Bronchial smooth muscle cell (primary cell): ENCODE measurements at places on chromosomes 4 and X. TPM values are rescaled to one million over a fixed set of nuclear protein-coding genes. Genes with fewer than 3 reads are reported as not detected.

FGD1 gene
- 3.1 and 3.6 TPM in 2 replicates for total RNA-seq

PCSK1N gene
- 0.09 and 0.16 TPM in 2 replicates for total RNA-seq

SPATA4 gene
- total RNA-seq: 0.16 TPM in 1 of 2 replicates, not detected in the other

GLUD2 gene
- total RNA-seq: 1.6 and 1.8 TPM in 2 replicates

LONRF3 gene
- total RNA-seq: 0.16 and 0.17 TPM in 2 replicates

REELD1 gene
- total RNA-seq: not detected in 2 replicates

ARMCX4 gene
- 5.7 and 5.8 TPM in 2 replicates for total RNA-seq

STARD8 gene
- 5.2 TPM in 2 replicates for total RNA-seq

SPACA5 gene
- total RNA-seq: not detected in 2 replicates

POU4F2 gene
- total RNA-seq: not detected in 2 replicates

USP27X gene
- 3.0 and 3.6 TPM in 2 replicates for total RNA-seq

PABPC5 gene
- 1.6 and 2.7 TPM in 2 replicates for total RNA-seq

JAKMIP1 gene
- not detected in 2 replicates for total RNA-seq

KLB gene
- total RNA-seq: not detected in 2 replicates

ZXDA gene
- total RNA-seq: 3.6 and 4.4 TPM in 2 replicates

SULT1B1 gene
- 0.32 TPM in 1 of 2 replicates, not detected in the other for total RNA-seq

PFKFB1 gene
- 0.16 TPM in 1 of 2 replicates, not detected in the other for total RNA-seq

NDST3 gene
- total RNA-seq: 0.16 TPM in 1 of 2 replicates, not detected in the other

DCAF12L1 gene
- total RNA-seq: not detected in 2 replicates

MTTP gene
- under 0.01 TPM in 1 of 2 replicates, not detected in the other for total RNA-seq

PHEX gene
- total RNA-seq: 0.95 and 1.9 TPM in 2 replicates

UGT2B15 gene
- total RNA-seq: not detected in 2 replicates

RIPPLY1 gene
- not detected in 2 replicates for total RNA-seq

TEX13B gene
- not detected in 2 replicates for total RNA-seq

FAM149A gene
- 5.7 and 7.9 TPM in 2 replicates for total RNA-seq

BLTP1 gene
- 67.6 and 69.8 TPM in 2 replicates for total RNA-seq

MFAP3L gene
- total RNA-seq: 0.63 and 1.0 TPM in 2 replicates

NAP1L2 gene
- 2.5 and 3.5 TPM in 2 replicates for total RNA-seq

XKRX gene
- 0.16 TPM in 1 of 2 replicates, not detected in the other for total RNA-seq

MAPK10 gene
- 39.9 and 77.8 TPM in 2 replicates for total RNA-seq

ASMT gene
- 0.09 TPM in 1 of 2 replicates, not detected in the other for total RNA-seq

SPANXC gene
- not detected in 2 replicates for total RNA-seq

ADH4 gene
- not detected in 2 replicates for total RNA-seq

CLNK gene
- not detected in 2 replicates for total RNA-seq

CENPVL3 gene
- total RNA-seq: not detected in 2 replicates

GPR82 gene
- not detected in 2 replicates for total RNA-seq

C4orf50 gene
- total RNA-seq: not detected in 2 replicates
